Calu3 (cell line): ENCODE measurements at places on chromosomes 13 and 19.

- peaks cover 19% of the 10 kb centered on the region for H3K27me3 ChIP-seq
Observed at GRCh38 chr19:49233163-49233562, 75.6 kb downstream of the TRPM4 start.

GRCh38 chr13:24356270-24356669, 46.9 kb downstream of the C1QTNF9 start:
- no peak overlapping the region for H3K4me3 ChIP-seq
- no peaks in the 10 kb centered on the region for H3K27me3 ChIP-seq
- H3K27ac ChIP-seq: no peak overlapping the region
- peaks cover 6% of the 10 kb centered on the region for H3K4me1 ChIP-seq
- H3K36me3 ChIP-seq: no peaks in the 10 kb centered on the region

GRCh38 chr13:63643543-63643942, 2227.9 kb upstream of the PCDH20 start:
- no peak for DNase-seq
- H3K4me1 ChIP-seq: no peaks in the 10 kb centered on the region
- H3K4me3 ChIP-seq: no peak overlapping the region
- no peaks in the 10 kb centered on the region for H3K27me3 ChIP-seq
- H3K36me3 ChIP-seq: no peaks in the 10 kb centered on the region
- no peak overlapping the region for H3K27ac ChIP-seq

DNA sequence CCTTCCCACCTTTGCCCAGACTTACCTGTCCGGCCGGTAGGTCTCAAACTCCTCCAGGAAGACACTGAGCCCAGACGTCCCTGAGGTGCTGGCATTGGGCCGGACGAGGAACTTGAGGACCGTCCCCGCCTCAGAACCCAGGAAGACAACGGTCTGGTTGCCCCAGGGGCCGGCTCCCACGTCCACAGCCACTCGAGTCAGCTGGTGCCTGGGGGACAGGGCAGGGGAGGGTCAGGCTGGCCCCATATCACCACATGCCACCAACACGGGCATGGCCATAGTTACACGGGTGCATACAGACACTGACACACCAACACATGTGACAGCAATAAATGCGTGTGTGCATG, 8.4 kb upstream of the LRG1 start:
- no peak overlapping the region for H3K4me3 ChIP-seq
- no peak overlapping the region for H3K27ac ChIP-seq
- H3K27me3 ChIP-seq: peaks cover 34% of the 10 kb centered on the region
- no peaks in the 10 kb centered on the region for H3K36me3 ChIP-seq
- no peaks in the 10 kb centered on the region for H3K4me1 ChIP-seq

GRCh38 chr13:44040818-44041100, 161.1 kb downstream of the LACC1 start:
- no peak overlapping the region for H3K4me3 ChIP-seq
- H3K4me1 ChIP-seq: no peaks in the 10 kb centered on the region
- H3K27ac ChIP-seq: no peak overlapping the region
- no peaks in the 10 kb centered on the region for H3K36me3 ChIP-seq
- peaks cover 6% of the 10 kb centered on the region for H3K27me3 ChIP-seq
- no peak for DNase-seq

DNA sequence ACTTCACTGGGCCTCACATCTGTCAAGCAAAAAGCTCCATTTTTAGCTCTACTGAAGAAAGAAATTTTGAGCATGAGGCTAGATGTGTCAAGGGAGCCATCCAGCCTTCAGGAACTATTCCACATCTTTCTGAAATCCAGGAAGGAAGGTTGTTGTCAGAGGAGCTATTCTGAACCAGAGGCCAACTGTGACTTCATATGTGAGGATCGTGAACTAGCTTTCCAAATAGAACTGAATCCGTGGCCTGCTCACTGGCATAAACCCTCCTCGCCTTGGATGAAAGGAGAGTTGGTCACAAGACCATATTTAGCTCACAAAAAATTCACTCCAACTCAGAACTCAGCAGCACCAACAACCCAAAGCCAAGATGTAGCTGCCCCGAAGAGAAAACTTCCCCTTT, 195.8 kb downstream of the FOXO1 start:
- no peaks in the 10 kb centered on the region for H3K36me3 ChIP-seq
- no peak overlapping the region for H3K27ac ChIP-seq
- DNase-seq: no peak
- no peak overlapping the region for H3K4me3 ChIP-seq

GRCh38 chr19:16452325-16452724, 19.4 kb downstream of the EPS15L1 start:
- DNase-seq: no peak
- H3K4me1 ChIP-seq: peaks cover 18% of the 10 kb centered on the region
- H3K4me3 ChIP-seq: no peak overlapping the region

- H3K36me3 ChIP-seq: peaks cover 21% of the 10 kb centered on the region
- no peak overlapping the region for H3K27ac ChIP-seq
- DNase-seq: no peak
- H3K27me3 ChIP-seq: no peaks in the 10 kb centered on the region
- no peak overlapping the region for H3K4me3 ChIP-seq
Observed at GRCh38 chr13:113493315-113493951, 2.9 kb upstream of the DCUN1D2 start.

DNA sequence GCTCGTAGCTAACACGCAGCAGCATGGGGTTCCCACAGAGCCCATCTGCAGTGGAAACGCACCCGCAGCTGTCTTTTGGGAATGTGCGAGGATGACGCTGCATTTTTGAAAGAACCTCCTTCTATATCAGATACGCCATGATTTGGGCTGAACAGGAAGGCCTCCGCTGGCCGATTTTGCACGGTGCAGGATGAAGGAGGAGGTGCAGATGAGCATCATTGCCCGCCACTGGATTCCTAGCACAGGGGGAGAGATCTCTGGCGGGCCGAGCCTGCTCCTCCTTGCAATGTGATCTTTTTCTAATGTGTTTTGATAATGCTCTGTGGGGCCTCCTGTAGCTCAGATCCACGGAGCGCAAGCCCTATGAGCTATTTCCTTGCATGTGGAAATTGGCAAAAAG, 55.5 kb downstream of the EFNB2 start:
- no peaks in the 10 kb centered on the region for H3K27me3 ChIP-seq
- no peak overlapping the region for H3K4me3 ChIP-seq
- H3K4me1 ChIP-seq: no peaks in the 10 kb centered on the region
- no peak for DNase-seq
- no peaks in the 10 kb centered on the region for H3K36me3 ChIP-seq
- H3K27ac ChIP-seq: no peak overlapping the region

DNA sequence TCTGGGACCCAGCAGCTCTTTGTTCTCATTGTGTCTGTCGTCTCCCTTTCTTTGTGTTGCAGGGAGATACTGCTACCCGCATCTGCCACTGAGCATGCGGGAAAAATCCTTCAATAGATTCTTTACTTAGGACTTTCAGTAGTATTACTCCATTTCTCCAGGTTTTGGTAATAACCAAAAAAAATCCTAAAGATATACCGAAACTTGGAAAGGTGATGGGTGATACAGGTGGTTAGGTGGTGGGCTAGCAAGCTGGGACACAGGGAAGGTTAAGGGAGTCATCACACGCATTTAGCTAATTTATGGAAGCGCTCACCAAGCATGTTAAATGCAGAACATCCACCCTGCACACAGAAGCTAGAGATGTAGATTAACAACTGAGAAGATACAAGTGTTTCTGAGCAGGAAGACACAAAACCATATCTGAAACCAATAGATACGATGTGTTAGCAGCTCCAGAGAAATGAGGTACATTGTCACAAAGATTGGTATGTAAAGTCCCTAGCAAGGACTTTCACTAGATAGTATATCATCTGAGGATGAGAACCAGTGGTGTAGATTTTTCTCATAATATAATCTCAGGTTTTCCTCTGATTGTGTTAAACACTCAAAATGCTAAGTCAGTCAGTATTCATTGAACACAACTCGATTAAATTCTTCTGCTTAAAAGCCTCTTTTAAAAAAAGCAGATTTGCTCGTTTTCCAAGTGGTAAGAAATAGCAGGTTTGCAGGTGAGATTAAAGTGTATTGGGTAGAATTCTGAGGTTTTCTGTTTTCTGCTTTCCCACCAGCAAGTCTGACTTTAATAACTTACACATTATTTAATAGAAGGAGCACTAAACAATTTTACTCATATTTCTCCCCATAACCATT, 1.2 kb upstream of the SLAIN1 start:
- no peak for DNase-seq
- H3K36me3 ChIP-seq: peaks cover 16% of the 10 kb centered on the region
- H3K4me1 ChIP-seq: peaks cover 9% of the 10 kb centered on the region
- no peak overlapping the region for H3K27ac ChIP-seq
- H3K4me3 ChIP-seq: no peak overlapping the region

DNA sequence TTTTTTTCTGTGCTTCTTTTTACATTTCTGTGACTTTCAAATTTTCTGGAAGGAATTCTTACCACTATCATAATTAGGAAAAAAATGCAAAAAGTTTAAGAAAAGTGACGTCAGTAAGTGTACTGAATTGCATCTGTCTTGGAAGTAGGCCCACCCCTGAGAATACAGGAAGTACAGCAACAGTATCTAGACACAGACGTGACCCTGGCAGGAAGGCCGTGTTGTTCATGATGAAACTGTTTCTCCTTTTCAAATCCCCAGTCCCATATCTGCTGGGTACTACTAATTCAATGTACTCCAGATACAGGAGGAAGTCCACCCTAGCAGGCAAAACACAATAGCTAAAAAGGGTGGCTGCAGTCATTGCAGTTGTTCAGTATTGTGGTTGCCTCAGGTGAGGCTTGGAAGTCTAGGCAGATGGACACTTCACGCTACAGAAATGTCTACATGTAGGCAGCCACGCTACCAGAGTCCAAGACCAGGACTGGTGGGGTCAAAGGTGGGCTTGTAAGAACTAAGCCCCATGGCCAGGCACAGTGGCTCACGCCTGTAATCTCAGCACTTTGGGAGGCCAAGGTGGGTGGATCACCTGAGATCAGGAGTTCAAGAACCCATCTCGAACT, 49.6 kb upstream of the MED4 start:
- H3K27me3 ChIP-seq: no peaks in the 10 kb centered on the region
- no peaks in the 10 kb centered on the region for H3K4me1 ChIP-seq
- H3K36me3 ChIP-seq: no peaks in the 10 kb centered on the region

DNA sequence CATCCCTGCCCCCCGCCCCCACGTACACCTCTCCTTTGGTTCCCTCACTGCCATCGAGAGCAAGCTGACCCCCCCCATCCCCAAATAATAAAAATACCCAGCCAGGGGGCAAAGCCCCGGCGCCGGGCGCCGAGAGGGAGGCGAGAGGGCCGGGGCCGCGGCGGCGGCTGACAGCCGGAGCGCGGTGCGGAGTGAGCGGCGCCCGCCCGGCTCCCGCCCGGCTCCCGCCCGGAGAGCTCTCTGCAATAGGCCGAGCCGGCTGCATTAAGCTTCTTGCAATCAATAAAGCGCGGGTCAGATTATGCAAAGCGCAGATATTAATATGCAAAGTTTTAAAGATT, 40.9 kb downstream of the DEDD2 start:
- DNase-seq: no peak
- peaks cover 2% of the 10 kb centered on the region for H3K27me3 ChIP-seq
- peaks cover 25% of the 10 kb centered on the region for H3K4me1 ChIP-seq

DNA sequence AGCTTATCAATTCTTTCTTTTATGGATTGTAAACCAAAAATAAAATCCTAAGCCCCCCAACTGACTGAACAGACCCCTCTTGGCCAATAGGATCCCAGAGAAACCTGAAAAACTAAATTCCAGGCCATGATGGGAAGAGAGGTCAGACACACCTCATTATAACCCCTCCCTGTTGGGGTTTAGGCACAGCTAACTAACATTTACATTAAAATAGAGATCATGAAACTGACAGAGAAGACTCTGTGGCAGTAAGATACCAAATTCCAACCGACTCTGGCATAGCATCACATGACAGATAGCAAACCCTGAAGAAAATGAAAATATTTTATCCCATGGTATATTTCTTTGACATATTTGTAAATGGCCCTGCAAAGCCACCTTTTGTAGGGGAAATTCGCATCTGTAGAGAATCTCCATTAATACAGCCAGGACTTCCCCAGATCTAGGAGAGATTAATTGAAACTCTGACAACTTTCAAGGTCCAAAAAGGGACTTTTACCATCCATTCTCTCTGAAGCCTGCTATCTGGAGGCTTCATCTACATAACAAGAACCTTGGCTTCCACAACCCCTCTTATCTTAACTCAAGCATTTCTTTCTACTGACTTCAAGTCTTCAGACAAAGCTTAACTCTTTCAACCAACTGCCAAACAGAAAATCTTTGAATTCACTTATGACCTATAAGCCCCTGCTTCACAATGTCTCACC, 27.1 kb upstream of the GAS6 start:
- no peak overlapping the region for H3K4me3 ChIP-seq
- no peak overlapping the region for H3K27ac ChIP-seq
- DNase-seq: no peak
- H3K36me3 ChIP-seq: no peaks in the 10 kb centered on the region

- no peak overlapping the region for H3K27ac ChIP-seq
- H3K36me3 ChIP-seq: no peaks in the 10 kb centered on the region
- peaks cover 28% of the 10 kb centered on the region for H3K27me3 ChIP-seq
- no peak overlapping the region for H3K4me3 ChIP-seq
- DNase-seq: no peak
Observed at GRCh38 chr19:51729781-51730180, 6.0 kb upstream of the HAS1 start.

DNA sequence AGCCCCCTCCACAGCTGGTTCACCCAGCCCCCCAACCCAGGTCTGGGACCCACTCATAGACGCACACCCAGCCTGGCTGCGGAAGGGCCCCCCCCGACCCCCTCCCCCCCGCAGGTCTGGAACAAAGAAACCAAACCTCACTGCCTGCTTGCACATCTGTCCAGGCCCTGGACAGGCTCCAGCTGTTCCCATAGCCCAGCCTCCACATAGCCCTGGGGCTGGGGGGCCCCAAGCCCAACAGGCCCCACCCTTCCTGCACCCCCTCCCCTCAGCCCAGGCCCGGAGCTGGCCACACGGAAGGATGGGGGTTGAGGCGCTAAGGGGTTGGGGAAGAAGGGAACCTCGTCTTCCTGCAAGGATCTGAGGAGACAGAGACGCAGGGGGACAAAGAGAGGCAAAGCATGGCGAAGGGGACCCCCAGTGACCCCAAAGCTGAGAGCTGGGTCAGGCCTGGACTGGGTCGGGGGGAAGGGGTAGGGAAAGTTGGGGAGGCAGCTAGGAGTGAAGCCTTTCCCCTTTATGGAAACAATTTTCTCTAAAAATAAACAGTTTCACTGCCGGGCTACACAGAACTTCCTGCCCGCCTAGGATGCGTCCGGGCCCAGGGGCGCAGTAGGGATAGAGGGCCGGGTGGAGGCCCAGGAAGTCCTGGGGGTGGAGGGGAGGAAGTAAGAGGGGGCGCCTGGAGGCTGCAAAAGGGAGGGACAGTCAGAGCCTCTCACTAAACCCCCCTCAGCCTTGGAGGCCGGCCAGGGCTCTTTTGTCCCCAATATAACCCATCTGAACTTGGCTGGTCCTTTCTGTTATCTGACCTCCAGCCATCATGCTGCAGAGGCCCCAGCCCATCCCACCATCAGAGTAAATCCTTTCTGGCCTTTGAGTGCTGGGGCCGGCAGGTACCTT, 2.4 kb downstream of the KANK2 start:
- no peak overlapping the region for H3K4me3 ChIP-seq
- H3K27me3 ChIP-seq: no peaks in the 10 kb centered on the region
- no peak for DNase-seq
- no peaks in the 10 kb centered on the region for H3K4me1 ChIP-seq
- H3K36me3 ChIP-seq: peaks cover 11% of the 10 kb centered on the region

- no peak overlapping the region for H3K27ac ChIP-seq
- H3K27me3 ChIP-seq: peaks cover 62% of the 10 kb centered on the region
- no peak overlapping the region for H3K4me3 ChIP-seq
- no peak for DNase-seq
- H3K36me3 ChIP-seq: no peaks in the 10 kb centered on the region
Observed at GRCh38 chr13:52892925-52893324, 44.5 kb upstream of the PCDH8 start.

GRCh38 chr13:86567119-86567518, 767.9 kb upstream of the SLITRK6 start:
- no peak overlapping the region for H3K4me3 ChIP-seq
- no peak for DNase-seq
- no peaks in the 10 kb centered on the region for H3K4me1 ChIP-seq
- no peak overlapping the region for H3K27ac ChIP-seq
- H3K36me3 ChIP-seq: no peaks in the 10 kb centered on the region
